Activated CD8-positive, alpha-beta memory T cell treated with anti-CD3 and anti-CD28 coated beads, Interleukin-2, amount 50 U/mL, for 4 hours (primary cell): ENCODE measurements at places on chromosomes 4 and X.

- no peak for DNase-seq
Observed at GRCh38 chr4:88097781-88098180, 60.7 kb downstream of the ABCG2 start.

DNA sequence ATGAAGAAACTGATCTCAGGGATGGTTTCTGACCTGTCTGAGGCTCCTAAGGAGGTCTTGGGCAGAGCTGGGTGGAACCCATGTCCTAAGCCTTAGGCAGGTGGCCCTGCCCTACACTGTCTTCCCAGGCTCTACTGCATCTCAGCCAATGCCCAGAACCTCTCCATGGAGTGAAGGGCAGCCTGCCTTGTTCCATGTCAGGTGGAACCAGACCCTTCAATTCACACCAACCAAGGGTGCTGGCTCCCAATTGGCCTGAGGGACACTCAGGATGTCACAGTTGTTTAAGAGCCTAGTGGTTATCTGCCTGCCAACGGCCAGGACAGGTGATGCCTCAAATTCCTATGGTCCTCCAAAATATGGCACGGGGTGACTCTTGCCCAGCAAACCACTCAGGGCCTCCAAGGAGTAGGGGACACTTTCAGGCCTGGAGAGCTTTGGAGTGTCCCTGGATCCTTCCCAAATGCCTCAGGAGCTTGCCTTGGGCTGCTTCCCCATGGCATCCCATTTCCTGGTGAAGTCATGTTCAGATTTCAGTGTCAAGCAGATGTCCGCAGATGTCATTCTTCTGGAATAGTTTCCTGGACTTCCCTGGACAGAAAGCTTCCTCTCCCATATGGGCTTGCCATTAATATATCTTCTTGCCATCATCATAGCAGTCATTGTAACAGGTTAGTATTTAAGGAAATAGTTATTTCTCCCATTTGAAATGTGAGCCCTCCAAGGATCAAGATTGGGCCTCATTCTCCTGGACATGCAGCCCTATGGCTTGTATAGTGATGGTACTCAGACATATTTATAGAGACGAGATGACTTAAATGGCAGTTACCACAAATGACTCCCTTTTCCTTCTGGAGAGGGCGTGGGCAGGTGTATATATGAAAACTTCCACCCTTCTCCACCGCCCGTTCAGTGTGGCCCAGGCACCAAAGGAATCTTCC is 67.1 kb downstream of the MED28 start:
- DNase-seq, result no peak

- no peak for DNase-seq
Observed at GRCh38 chrX:51420610-51421009, 75.8 kb downstream of the NUDT11 start.

GRCh38 chrX:20240201-20240600 is 26.5 kb downstream of the RPS6KA3 start:
- no peak for DNase-seq

DNA sequence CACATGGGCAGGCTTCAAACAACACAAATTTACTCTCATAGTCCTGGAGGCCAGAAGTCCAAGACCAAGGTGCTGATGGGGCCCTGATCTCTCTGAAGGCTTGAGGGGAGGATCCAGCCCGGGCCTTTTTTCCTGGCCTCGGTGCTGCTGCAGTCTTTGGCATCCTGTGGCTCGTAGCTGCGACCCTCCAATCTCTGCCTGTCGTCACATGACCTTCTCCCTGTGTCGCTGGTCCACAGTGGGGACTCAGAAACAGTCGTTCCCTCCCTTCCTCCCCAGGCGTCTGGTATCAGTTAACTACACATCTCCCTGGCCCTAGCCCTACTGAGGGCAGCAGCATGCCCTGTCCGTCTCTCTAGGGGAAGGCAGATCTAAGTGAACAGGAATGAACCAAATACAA is 19.1 kb upstream of the MSX1 start:
- no peak for DNase-seq

DNA sequence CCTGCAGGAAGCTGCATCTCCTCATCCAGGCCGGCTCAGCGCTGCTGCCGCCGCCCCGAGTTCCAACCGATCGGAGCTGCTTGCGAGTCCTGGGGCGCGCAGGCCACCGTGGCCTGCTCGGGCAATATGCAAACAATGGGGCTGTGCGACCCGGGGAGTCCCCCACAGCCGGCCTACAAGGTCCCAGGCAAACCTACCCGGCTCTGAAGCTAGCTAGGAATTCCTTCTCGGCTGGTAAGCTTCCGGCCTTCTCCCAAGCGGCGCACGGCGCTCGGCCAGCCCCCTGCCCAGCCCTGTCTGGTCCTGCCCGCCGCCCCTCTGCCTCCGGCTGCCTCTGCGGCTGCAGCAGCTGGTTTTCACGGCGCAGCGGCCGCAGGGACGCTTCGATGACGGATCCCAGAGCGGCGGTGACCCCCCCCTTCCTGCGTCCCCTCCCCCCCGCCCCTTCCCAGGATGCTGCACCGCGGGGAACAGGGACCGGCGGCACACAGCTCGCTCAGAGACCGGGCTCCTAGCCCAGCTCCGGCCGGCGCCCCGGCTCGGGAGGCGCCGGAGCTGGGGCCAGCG is 59.4 kb downstream of the TSC22D3 start:
- no peak for DNase-seq

DNA sequence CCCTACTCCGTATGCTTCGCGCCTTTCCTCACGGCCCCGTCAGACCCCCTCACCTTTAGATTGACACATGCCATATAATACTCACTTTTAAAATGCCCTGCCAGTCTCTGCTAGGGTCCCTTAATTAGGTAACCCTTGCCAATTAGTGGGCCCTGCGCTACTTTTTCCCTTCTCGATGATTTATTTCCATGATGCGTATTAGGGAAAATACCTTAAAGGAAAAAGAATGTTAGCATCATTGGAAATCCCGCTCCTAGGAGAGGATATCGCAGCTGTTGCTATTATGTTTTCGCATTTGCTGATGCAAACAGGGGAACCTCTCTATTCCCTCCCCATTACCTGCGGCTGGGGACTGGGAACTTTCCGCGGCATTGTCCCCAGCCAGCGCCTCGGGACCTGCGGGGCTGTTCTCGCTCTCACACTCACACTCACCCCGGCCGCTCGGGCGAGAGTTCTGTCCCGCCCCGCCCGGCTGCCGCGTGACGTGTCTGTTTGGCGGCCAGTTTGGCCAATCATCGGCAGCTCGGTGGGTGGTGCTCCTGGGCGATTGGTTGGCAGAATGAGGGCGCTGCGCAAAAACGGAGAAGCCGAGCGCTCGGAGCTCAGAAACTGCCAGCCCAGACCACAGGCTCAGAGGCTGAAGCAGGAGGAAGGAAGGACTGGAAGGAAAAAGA is at the start of gene PCDH10:
PCDH10 (plus strand) TSS at position 605 of the 674 bp plus-strand sequence. CDS start 847 bp downstream, outside the sequence.
- no peak for DNase-seq

GRCh38 chrX:141787655-141788054 is 50.5 kb upstream of the MAGEC3 start:
- DNase-seq, result no peak

GRCh38 chr4:123291329-123291728 is 105.3 kb upstream of the SPRY1 start:
- no peak for DNase-seq

DNA sequence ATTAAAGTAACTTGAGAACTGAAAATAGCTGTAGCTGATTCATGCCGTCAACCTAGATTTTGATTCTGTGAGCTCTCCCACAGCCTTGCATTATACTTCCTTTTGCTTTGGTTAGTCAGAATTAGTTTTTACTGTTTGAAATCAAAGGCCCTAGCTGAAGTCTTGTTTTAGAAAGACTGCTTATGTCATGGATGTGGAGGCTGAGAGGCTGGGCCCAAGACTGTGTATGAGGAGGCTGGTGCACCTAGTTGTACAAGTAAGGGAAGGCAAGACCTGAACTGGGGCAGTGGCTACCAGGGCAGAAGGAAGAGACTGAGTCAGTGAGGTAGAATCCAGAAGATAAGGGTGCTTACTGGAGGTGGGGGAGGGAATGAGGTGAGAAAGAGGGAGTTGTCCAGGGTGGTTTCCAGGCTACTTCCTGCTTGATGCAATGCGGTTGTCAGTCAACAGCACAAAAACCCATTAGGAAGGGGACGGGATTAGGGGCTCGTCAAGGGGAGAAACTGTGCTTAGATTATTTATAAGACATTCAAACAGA is 76.2 kb upstream of the PAGE3 start:
- DNase-seq, result no peak

GRCh38 chrX:104288961-104289360 is 34.2 kb upstream of the ESX1 start:
- DNase-seq, result no peak

DNA sequence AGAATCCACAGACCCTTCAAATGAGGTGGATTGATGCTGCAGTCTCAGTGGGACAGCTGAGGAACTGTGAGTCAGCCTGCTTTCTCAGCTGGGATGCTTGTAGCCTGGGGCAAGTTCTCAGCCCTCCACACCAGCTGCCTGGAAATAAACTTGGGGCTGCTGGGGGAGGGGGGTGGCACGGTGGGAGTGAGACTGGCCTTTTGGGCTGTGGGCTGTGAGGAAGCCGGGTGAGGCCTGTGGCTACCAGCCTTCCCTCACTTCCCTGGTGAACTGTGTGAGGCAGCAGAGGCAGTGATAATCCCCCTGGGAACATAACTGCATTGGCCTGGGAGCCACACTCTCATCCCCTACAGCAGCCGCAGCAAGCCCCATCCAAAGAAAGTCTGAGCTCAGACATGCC is 114.5 kb upstream of the GUCY1A1 start:
- no peak for DNase-seq

DNA sequence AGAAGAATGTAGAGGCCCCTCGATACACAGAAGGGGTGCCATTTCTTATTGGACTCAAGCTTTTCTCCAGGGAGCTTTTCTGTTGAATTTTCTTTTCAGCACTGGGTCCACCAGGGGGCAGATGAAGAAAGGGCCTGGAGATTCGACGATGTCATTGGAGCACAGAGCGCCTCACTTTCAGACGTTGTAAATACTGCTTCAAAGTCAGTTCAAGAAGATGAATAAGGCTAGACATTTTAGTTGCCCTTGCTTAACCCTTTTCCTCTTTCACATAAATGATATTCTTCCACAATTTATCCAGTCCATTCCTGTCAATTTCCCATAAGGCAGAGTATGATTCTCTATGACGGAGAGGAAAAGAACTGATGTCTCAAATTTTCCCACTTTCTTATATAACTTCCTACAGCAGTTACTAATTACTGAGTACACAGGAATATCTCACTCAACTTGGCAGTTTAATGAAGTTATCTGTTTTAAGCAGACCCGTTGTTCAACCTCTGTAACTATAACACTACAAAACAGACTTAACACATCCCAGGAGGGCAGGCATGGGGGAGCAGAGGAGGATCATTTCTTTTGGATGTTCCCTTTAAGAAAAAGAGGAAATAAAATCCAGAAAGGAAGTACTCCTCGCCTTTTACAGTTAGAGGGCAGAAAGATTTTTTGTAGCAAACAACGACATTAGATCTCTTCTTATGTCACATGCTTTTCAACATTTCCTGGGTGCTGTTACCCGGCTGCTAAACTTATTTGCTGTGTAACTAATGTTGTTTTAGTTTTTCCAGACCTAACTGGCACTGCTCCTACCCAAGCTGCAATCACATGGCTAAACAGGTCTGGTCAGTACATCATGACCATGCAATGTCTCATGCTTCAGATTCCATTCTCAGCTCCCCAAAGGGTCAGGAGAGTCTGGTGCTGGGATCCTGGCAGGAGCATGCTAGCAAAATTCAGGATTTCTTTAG is 12.2 kb upstream of the CENPU start:
- DNase-seq, result peak; percentile 76

DNA sequence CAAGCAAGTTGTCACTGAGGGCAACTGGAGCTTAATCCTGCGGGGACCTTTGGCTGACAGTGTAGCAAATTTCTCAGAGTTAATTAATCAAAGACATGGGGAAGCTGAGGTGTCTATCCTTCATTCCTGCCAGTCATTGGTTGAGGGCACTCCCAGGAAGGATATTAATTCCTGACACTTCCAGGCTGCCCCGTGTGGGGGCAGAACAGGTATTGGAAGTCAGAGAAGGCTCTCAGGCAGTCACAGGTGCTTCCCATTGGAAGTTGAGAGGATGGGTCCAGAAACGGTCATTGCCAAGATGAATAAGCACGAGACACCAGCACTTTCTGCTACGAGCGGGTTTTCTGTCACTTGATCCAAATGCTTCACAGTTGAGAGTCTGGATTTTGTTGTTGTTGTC is 29.1 kb upstream of the CD38 start:
- no peak for DNase-seq

GRCh38 chrX:87924619-87925018 is 407.0 kb downstream of the KLHL4 start:
- no peak for DNase-seq

GRCh38 chrX:1700757-1701156 is 85.9 kb downstream of the ASMT start:
- no peak for DNase-seq

DNA sequence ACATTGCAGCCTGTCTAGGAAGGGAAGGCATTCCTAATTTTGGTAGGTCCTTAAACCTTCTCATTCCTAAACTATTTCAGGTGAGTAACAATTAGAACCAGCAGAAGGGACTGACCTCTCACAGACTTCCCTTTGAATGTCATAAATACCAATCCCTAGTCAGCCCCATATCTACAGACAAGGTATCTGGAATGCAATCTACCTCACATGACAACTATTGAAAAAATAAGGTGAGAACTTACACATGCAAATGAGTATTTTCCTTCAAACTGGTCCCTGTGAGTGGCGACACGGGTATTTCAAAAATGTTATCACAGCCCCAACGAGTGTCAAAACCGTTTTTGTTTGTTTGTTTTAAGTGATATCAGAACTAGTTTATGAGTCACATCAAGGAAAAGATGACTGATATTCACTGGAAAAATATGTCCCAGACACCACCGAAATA is 102.4 kb upstream of the VCX2 start:
- no peak for DNase-seq

- no peak for DNase-seq
Observed at GRCh38 chr4:54152846-54153600, 53.1 kb downstream of the GSX2 start.

DNA sequence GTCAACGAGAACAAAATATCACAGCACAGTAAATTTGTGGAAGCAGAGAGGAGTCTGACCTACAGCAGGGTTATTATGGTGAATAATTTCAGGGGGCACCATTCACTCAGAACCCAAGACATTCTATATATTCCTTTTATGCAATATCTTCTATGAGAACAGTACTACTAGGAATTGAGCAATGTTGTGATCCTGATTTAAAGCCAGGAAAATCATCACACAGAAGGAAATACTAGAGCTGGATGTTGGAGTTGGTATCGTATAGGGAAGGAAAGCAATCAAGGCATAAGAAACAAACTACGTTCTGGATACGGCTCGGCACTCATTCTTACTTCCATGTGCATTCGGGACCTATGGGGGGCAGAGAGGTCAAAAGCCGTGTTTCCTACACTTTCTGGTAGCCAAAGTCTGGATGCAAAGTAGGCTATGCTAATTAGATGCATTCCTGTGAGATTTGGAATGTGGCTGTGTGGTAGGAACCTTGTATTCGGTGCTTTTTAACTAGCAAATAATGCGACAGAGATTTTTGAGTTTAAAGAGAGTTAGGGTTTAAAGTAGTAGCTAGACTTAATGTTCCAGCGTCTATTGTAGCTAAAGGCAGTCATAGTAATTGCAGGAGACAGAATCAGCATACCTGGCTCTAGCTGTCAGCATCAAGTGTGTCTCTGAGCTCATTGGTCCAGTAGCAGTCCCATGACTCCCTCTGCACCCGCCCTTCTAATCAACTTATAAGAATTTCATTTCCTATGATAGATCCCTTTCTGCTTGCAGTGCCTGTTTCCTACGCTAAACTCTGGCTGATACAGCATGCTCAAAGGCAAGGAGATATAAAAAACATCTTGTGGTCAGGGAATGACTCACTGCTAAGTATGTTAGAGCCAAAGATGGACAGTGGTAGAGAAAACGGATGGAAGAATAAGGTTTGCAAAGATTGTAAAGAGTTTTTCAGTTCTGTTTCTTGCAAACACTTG is 43.3 kb upstream of the PDGFC start:
- DNase-seq, result no peak

GRCh38 chrX:20347481-20347880 is 80.8 kb upstream of the RPS6KA3 start:
- DNase-seq, result no peak
